Fibroblast of mammary gland (primary cell): ENCODE measurements at places on chromosomes 12 and 14.

DNA sequence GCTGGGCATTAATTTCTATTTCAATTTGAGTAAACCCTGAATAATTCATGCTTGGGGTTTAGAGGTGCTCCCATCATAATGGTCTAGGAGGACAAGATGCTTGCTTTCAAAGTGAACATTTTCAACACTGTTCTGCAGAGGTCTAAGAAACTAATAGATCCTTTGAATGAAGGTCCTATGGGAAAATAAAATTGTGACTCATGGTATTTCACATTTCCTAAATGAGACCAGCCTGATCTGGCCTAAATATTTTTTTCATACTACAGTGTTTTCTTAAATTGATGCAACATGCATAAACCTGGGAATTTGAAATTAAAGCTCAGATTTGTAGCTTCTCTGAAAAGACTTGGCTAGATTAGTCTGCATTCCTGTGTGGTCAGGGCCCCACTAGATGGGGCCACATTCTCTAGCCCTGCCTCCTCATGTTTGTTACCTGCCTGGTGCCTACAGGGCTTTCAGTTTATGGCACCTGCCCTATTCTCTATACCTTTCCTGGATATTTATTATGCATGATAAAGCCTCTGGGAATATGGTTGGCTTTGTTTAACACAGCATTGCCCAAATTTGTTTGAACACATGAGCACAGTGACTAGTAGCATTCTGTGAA is 112.7 kb downstream of the METTL25 start:
- peak; percentile 34 for DNase-seq

DNA sequence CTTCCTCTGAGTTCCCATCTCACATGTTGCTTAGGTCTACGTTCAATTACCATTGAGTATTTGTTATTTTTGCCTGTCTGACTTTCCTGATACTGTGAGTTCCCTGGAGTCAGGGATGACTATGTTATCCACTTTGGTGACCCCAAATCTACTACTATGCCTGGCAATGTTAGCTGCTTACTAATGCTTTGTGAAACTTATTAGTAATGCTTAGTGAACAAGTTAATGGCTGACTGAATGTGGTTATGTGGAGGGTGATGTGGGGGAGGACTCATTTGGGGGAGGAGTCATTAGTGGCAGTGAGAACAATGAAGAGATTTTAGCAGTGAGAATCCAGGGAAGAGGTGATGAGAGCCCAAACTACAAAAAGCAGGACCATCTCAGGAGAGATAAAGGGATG is 121.6 kb downstream of the KTN1 start:
- DNase-seq, result peak; percentile 87

DNA sequence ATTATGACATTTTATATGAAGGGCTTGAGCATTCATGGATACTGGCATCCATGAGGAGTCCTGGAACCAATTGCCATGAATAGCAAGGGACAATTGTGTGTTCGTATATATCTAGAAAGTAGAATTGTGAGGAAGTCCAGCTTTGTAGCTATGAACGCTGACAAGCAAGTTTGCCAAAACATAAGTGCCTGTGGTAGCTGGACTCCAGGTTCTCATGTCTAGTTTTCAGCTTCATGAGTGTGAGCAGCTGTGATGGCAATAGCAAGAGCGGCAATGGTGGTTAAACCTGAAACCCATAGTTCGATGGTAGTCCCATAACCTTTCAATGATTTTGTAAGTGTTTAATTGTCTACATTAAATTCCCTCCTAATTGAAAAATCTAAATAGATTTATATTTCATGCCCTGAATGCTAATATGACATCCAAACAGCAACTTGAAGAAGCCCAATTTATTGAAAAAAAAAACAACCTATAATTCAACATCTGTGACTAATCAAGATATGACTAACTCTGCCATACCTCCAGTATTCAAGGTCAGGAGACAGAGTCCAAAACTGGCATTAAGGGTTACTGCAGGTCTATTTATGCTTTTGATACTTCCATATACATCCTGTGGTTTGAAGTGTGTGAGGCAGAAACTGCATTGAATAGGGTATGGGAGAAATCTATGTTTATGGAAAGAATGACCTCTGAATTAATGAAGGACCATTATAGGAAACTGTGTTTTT is 50.3 kb upstream of the PCED1B start:
- DNase-seq, result no peak

DNA sequence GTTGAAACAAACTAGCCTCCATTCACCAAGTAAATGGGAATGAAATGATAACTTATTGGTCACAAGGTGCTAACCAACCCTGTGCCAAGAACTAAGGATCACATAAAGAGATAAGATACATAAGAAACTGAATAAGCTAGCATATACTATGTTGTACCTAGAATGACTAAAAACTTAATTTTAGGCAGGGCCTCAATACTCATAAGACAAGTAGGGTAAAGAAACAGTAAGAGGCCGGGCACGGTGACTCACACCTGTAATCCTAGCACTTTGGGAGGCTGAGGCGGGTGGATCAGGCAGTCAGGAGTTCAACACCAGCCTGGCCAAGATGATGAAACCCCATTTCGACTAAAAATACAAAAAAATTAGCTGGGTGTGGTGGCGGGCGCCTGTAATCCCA is 17.7 kb downstream of the GDF11 start:
- peak; percentile 16 for DNase-seq

DNA sequence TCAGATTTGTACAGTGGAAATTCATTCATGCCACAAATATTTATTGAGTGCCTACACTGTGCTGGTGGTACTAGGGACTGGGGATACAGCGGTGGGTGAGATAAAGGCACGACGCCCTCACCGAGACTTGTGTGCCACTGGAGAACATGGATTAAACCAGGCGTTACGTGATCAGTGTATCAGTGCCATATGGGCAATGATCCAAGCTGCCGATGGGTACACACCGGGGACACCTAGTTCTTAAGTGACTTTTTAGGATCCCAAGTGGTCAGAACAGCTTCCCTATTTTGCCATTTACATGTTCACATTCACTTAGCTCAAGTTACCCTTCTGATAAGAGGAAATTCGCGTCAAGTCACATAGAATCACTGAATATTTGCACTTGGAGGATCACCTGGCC is 236.7 kb downstream of the CACNA1C start:
- no peak for DNase-seq

- DNase-seq, result peak; percentile 68
Observed at GRCh38 chr12:52949413-52950331, 754 bp downstream of the KRT18 start.

DNA sequence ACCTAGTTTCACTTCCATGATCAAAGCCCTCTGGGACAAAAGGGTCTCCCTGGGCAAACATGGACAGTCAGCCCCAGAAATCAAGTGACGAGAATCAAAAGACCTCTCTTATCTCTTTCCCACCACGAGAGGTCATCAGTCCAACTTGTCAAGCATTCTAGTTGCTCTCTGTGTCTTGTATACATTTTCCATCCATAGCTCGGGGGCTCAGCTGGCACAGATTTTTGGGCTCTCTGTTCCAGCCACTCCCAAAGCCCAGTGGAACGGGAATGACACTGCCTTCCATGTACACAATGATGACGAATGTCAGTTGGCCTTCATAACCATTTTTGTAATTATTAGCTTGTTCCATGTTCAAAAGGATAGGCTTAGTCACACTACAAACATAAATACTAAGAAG is 29.7 kb downstream of the NOS1 start:
- DNase-seq, result no peak

GRCh38 chr14:104689881-104690711 is 678 bp downstream of the INF2 start:
- peak; percentile 25 for DNase-seq

DNA sequence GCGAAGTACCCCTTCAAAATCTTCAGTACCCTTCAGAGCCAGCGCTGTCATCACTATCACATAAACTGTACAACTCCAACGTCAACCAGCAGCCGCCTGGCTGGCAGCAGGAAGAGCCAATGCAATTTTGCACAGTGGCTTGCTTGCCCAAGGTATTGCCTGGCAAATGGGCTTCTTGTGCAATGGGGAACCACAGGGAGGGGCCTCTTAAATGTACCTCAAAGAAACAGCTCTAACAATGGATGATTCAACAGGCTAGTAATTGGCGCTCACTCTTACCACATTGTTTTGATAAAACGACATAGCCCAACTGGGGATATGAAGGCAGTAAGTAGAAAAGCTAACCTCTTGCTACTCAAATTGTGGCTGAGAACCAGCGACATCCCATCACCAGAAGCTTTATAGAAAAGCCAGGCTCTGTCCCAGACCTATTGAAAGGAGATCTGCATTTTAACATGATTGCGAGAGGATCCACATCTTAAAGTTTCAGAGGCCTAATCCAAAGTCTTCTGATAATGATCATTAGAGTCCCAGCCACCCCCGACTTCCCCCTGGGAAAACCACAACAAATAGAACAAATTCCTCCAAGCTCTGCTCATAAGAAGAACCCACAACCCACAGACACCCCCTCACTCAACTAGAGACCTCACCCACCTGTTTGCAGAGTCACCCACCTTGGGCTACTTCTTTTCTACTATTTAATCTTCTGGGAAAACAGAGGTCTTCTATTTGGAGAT is 125.3 kb upstream of the HIF1A start:
- peak; percentile 96 for DNase-seq
